ENCODE measurements at places on chromosomes 13 and 19.

DNA sequence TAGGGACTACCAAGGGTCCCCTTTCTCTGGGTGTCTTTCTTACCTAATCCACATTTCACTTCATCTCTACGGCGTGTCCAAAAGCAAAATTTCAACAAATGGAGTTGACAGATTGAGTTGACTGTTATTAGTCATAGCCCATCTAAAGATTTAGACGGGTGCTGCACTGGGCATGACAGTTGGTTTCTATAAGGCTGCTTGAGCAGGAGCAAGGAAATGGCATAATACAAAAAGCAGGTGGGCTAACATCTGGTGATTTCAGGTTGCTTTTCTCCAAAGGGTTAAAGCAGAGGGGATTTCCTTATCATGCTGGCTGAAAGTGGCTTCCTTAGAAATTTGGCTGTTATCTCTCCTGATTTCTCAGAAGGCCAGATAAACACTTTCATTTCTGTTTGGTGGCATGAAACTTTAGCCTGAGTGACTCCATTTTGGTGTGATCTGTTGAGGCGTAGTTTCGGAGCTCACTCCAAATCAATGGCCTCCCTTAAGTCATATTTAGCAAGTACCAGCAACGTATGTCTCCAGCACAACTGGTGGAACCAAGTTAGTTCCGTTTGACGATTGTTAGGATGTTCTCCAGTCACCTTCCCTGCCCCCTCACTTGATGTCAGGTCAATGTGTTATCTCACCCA lies 440.4 kb downstream of the FGF9 start:
- no peak for DNase-seq

- DNase-seq = no peak
Observed at GRCh38 chr13:111944171-111944583, 122.8 kb upstream of the SOX1 start.

- no peak for DNase-seq
Observed at GRCh38 chr13:112489199-112489598, 98.8 kb downstream of the TUBGCP3 start.

- no peak for DNase-seq
Observed at GRCh38 chr19:57395710-57396109, 6.1 kb downstream of the ZNF548 start.

DNA sequence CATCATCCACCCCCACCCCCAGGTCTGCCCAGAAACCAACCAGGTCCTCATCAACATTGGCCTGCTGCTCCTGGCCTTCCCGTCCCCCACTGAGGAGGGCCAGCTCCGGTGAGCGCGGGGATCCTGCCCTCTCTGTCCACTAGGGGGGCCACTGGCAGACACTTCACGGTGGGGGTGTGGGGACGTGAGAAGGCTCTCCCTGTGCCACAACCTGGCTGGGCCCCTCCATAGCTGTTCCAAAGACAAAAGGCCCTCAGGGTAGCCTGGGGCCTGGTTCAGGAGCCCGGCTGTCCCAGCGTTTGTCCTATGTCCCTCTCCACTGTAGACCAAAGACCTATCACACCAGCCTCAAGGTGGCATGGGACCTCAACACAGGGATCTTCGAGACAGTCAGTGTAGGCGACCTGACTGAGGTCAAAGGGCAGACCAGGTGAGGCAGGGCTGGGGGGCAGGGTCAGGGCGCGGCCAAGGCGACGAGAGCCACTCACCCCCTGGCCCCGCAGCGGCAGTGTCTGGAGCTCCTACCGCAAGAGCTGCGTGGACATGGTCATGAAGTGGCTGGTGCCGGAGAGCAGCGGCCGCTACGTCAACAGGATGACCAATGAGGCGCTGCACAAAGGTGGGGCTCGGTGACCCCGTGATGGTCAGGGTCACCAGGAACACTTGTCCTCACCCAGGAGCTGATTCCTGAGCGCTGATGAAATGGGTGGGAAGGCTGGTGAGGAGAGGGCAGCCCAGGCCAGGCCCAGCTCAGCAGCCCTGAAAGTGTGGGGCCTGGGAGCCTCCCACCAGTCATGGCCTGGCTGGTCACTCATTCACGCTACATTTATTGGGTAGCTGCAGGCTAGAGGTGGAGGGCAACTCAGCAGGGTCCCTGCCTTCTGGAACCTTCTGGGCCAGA lies 7.9 kb downstream of the DCAF15 start:
- DNase-seq = no peak

DNA sequence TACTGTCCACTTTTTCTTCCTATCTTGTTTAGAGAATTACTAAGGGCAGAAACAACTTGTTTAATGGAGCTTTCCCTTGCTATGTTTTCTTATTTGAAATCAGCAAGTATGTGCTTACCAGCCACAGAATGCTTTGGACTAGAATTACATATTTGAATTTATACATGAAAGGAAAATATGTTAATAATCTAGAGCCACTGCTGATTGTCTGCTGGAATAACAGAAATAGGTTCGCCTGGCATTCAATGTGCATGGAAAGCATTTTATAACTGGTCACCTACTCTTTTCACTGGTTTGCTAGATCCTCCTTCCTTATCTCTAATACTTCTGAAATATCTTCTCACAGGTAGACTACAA lies 8.0 kb downstream of the EFNB2 start:
- DNase-seq = no peak

- DNase-seq = no peak
Observed at GRCh38 chr13:76803831-76804230, 82.4 kb downstream of the KCTD12 start.

DNA sequence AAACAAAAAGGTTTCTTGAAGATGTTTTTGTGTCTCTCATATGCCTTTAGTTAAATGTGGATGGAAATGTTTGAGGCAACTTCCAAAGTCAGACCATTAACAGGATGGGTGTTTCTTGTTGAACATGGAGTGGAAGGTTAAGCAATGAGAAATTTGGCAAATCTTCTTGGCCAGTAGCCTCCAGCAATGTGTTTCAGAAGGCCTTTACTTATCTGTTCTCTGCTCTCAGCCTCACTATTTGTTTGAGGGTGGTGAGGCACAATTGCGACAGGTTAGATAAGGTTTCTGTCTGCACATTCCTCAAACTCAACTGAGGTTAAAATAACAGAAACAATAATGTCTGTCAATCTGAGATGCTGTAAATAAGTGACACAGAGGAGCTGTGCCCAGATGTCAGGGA lies 1019.0 kb downstream of the DIAPH3 start:
- no peak for DNase-seq

GRCh38 chr13:68304286-68304893 lies 1074.3 kb upstream of the PCDH9 start:
- DNase-seq = no peak

DNA sequence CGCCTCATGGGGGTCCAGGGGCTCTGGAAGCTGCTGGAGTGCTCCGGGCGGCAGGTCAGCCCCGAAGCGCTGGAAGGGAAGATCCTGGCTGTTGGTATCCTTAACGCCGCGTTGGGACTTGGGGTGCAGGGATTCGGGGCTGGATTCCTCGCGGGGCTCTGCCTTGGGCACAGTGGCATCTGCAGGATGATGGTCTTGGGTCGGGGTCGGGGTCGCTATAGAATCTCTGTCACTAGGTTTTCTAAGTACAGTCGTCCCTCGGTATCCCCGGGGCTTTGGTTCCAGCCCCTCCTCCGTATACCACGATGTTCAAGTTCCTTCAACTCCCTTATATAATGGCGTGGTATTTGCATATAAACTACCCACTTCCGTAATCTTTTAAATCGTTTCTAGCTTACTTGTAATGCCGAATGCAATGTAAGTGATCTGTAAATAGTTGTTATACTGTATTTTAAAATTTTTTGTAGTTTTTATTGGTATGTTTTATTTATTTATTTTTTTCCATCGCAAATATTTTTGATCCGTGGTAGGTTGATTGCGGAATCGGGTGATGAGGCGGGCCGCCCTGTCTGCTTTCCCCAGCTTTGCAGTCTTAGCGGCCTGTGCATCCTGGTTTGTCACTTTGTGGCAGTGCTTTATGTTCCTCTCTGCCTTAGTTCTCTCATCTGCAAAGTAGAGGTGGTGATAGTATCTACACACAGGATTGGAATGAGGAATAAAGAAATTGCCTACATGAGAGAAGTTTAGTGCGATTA lies 606 bp downstream of the ERCC5 start:
- DNase-seq = peak; percentile 47

DNA sequence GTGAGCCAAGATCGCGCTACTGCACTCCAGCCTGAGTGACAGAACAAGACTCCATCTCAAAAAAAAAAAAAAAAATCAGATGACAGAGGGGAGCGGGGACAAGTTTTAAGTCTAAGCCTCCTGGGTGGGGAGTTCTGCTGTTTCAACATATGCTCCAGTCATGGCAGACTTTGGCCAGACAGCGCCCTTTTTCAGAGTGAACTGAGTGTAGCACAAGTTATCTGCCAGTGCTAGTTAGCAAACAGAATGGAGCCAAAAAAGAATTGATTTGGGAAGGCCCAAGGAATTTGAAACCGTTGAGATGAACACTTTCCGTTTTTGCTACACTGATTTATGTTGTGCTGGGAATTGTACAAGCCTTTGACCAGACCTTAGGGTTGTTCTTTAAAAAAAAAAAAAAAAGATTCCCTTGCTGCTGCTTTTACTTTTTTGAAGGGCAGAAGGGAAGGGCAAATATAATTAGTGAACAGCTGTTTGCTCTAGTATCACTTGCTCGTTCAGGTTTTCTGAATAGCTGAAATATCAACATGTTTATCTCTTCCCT lies 5.7 kb downstream of the ACTN4 start:
- DNase-seq = no peak

- no peak for DNase-seq
Observed at GRCh38 chr13:41603917-41604316, 146.6 kb downstream of the RGCC start.

DNA sequence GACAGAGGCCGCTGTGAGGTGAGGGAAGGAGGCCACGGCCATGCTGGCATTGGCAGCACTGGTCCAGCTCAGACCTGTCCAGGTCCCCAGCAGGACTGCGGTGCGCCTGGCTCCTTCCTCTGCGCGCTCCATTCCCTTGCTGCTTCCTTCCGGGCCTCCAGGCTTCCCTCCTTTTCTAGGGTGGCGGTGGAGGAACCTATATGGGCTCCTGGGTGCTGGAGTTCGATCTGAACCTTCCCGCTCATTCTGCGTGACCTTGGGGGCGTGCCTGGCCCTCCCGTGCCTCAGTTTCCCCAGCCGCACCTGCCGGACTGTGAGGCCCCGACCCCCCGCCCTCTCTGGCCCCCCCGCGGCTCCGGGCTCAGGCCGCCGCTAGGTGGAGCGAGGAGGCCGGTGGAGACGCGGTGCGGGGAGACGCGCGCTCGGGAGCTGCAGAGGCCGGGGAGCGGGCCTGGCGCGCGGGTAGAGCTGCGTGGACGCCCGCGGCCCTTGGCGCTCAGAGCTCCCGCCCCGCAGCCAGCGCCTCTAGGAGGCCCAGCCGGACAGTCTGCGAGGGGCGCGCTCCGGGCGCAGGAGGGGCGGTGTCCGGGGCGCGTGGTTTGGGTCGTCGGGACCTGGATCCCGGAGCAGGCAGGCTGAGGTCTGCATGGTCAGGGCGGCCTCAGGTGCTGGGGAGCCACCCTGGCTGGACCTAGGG lies 29.9 kb downstream of the EFNA2 start:
- no peak for DNase-seq

DNA sequence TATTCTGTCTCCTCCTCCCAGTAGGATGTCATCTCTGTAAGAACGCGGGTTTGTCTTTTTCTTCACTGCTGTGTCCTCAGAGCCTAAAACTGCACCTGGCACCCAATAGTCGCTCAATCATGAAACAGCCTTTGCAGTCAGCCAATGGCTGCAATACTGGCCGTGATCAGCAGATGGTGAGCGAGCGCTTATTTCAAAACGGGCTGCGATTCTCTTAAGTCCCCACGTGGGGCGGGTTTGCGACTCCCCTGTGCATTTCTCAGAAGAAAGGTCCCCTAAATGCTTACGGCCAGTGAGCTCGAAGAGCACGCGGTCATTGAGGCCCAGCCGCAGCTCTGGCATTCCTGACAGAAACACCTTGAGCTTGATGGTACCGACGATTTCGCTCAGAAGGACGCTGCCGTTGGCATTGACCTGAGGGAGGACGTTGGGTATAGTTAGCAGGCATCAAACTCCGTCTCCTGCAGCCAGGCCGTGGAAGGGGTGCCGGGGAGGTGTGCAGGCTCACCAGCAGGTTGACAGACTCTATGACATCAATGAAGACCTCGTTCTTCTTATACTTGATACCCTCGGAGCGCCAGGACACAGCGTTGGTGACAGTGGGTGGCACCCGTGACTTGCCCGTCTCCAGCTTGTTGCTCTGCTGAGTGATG lies 6.0 kb downstream of the AP1M2 start:
- DNase-seq = peak; percentile 89

DNA sequence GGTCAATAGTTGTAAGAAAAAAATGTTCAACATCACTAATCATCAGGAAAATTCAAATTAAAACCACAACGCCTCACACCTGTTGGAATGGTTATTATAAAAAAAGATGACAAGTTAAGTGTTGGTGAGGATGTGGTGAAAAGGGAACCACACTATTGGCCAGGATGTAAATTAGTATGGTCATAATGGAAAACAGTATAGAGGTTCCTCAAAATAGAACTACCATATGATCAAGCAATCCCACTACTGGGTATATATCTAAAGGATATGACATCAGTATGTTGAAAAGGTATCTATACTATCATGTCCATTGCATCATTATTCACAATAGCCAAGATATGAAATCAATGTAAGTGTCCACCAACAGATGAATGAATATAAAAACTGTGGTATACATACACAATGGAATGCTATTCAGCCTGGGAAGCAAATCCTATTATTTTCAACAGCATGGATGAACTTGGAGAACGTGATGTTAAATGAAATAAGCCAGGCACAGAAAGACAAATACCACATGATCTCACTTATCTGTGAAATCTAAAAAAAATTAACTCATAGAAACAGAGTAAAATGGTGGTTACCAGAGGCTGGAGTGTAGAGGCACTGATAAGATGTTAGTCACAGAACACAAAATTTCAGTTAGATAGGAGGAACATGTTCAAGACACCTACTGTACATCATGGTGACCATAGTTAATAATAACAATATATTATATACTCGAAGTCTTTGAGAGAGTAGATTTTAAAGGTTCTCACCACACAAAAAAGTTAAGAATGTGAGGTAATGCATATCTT lies 56.6 kb downstream of the TBC1D4 start:
- DNase-seq = no peak

- DNase-seq = peak; percentile 86
Observed at GRCh38 chr19:15584541-15585115, 30.4 kb upstream of the CYP4F8 start.

DNA sequence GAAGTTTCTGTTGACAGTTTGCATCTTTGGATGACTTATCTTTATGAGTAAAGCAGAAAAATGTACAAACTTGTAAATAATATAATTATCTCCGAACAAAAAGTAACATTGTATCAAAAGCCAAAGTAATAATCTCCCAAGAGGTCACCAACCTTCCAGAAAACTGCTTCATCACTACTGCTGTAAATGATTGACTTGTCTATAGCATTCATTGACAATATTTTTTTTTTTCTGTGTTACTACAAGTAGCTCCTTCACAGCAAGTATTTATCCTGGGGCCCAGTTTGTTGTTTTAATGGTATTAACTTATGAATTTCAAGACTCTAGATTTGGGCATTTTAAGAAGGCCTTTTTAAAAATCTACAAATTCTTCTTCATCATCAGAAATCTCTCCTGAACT lies 242.4 kb downstream of the KLF12 start:
- no peak for DNase-seq

Measured in T-cell (primary cell).